Psoas muscle (tissue), 8 donors: ENCODE measurements at places on chromosomes 16 and 17. TPM values are rescaled to one million over a fixed set of nuclear protein-coding genes. Genes with fewer than 3 reads are reported as not detected.

Gene SKAP1
- 0.44 TPM for total RNA-seq

Gene C17orf78
- total RNA-seq, result not detected

Gene CDC6
- total RNA-seq, result 0.34 TPM

Gene ACSM2A
- not detected for total RNA-seq

Gene KRTAP3-1
- total RNA-seq, result not detected

Gene CMTM1
- total RNA-seq, result 0.76 TPM
